ENCODE measurements at places on chromosomes 1 and 21. TPM values are rescaled to one million over a fixed set of nuclear protein-coding genes. Genes with fewer than 3 reads are reported as not detected.

DNA sequence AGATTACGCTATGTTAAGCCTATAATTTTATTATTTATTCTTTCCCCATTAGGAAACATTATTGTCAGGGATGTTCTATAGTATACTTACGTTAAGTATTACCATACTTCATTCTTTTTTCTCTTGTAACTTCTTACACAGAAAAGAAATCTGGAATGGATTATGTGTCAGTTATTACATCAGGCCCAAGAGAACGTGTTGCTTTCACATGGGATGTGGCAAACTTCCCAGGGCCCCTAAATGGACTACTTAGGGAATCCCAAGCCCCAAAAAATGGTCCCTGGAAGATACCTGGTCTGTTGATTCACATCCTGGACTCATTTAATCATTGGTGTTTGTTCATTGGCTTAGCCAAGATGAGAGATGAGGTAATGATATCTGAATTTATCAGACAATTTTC is 249.8 kb downstream of the NRIP1 start:
- DNase-seq: no peak

GRCh38 chr1:168656485-168656884 is 72.5 kb downstream of the DPT start:
- no peak for DNase-seq

DNA sequence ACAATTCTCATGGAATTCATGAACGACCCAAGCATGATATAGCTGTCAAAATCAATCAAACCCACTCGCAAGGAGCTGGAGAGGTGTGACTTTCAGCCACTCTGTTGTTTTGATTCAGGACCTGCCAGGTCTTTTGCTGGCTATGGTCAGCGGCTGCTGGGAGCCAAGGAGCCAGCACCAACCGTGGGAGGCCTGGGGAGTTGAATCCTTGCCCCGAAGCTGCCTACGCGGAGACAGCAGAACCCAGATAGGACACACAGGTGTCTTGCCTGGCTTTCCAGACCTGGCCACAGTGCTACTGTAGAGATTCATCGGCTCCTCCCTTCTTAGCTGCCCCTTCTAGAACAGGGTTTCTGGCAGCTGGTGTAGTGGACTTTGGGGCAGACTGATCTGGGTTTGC is 42.7 kb downstream of the ZSCAN20 start:
- DNase-seq: no peak

- no peak for DNase-seq
These were observed 21.6 kb downstream of the TNN start for GRCh38 chr1:175089136-175089718.

GRCh38 chr1:17581389-17582123 is 42.1 kb downstream of the ARHGEF10L start:
- no peak for DNase-seq

DNA sequence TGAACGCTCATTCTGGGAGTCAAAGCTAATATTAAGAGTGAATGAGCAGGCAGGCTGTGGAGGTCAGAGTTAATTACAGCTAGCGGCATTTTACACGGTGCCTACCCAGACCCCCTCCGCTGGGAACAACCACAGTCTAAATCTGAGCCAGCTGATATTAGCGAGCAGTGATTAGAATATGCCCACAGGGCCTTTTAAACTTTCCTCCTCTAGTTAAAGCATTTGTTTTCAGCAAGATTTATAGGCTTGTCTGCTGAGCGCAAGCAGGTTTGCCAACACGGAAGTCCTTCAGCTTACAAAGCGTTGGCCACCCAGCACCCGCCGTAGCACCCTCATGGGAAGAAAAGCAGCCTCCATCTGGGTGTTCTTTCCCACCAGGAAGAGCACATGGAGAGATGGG is 72.1 kb downstream of the LMX1A start:
- no peak for DNase-seq

GRCh38 chr1:182113879-182114626 is 52.5 kb upstream of the ZNF648 start:
- DNase-seq: no peak

DNA sequence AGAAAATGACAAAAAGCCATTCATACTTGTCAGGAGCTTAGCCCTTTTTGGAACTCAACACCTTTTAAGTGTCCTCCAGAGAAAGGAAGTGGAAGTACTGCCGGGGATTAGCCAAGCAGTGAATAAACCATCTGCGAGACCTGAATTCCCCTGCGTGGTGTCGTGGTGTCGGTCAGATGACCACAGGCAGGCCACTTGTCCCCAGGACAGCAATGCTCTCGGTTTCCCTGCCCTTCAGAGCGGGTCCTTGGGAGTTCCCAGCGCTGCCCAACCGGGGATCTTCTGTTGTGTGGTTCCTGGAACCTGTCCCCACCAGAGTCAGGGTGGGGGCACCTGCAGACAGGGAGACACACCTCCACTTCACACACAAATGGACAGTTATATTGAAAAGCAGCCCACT is 9.2 kb downstream of the GPR157 start:
- peak; percentile 82 for DNase-seq

GRCh38 chr1:82565546-82565945 is 764.8 kb downstream of the ADGRL2 start:
- no peak for DNase-seq

GRCh38 chr1:204468206-204468605 is 26.4 kb downstream of the PIK3C2B start:
- peak; percentile 30 for DNase-seq

DNA sequence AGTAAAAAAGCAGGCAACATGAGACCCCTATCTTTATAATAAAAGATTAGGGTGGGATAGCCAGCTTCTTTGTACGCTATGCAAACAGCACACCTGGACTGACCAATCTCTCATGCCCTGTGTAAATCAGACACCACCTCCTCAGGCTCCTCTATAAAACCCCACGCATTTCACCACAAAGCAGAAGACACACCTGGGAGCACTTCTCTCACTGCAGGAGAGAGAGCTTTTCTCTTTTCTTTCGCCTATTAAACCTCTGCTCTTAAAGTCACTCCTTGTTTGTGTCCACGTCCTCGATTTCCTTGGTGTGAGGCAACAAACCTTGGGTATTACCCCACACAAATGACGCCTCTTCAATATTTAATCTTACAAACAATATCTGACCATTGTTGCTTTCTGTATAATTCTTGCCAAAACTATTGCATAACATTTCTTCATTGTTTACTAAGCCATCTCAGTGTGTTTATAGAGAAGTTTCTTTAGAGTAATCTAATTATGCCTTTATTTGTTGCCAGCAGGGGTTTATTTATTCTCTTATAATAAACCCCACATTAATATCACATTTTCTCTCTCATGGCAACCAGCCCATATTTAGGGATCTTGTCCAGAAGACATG is 31.6 kb upstream of the NUF2 start:
- no peak for DNase-seq

DNA sequence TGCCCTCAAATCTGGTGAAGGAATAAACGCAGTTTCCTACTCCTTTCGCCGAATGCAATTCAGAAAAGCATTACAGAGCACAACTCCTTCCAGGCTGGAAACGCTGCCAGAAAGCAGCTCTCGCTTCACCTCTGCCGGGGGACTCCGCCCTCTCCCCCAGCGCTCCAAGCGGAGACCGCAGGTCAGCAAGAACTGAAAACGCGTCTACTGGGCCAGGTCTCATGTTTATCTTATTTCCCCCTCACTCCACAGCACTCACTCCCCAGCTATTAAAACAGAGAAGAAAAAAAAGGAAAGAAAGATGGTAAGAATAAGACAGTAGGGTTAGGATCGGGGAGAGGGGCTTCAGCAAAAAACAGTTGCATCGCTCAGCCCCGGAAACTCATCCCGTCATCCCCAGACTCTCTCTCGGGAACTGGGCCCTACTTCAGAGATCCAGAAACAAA is 833 bp upstream of the RCOR3 start:
- no peak for DNase-seq

GRCh38 chr1:198157847-198158725 is 1.3 kb downstream of the NEK7 start:
- DNase-seq: no peak

GRCh38 chr1:32100359-32100758 is 7.5 kb upstream of the KPNA6 start:
- DNase-seq: no peak

- DNase-seq: no peak
These were observed 300.4 kb downstream of the PTPRC start for GRCh38 chr1:198939286-198939685.

GRCh38 chr1:1911350-1912041 is 3.6 kb upstream of the CALML6 start:
- no peak for DNase-seq

- no peak for DNase-seq
These were observed 135.1 kb upstream of the PTGFR start for GRCh38 chr1:78355656-78356055.

DNA sequence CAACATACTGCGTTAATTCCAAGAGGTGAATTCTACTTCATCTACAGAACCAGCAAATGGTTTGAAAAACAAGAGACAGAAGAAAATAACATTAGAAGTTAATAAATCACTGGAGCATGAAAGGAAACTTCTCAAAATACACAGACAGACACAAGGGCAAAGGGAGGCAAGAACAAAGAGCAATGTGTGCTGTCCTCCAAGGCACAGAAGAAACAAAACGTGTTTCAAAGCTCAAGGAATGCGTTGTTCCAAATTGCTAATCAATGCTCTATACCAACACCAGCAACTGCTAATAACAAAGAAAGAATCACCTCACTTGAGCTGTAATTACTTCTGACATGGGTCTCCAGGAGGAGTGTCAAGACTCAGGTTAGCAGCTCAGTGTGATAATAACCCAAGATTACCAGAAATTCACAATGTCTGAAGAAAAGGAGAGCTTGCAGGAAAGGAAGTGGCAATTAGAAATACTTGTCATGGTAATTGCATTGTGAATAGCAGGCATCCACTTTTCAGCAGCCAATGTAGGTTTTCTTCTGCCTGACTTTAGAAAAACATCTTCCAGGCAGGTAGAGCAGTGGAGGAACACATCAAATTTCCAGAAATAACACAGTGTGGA is 175.4 kb downstream of the SEC16B start:
- DNase-seq: no peak

DNA sequence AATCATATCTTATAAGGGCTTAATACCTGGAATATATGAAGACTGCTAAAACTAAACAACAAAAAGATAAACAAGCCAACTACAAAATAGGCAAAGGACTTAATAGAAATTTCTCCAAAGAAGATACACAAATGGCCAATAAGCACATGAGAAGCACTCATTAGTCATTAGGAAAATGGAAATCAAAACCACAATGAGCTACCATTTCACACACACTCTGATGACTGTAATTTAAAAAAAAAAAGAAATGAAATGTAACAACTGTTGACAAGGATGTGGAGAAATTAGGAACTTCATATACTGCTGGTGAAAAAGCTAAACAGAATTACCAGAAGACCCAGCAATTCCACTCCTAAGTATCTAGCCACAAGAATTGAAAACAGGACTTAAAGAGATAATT is 374.2 kb upstream of the ZP4 start:
- no peak for DNase-seq

DNA sequence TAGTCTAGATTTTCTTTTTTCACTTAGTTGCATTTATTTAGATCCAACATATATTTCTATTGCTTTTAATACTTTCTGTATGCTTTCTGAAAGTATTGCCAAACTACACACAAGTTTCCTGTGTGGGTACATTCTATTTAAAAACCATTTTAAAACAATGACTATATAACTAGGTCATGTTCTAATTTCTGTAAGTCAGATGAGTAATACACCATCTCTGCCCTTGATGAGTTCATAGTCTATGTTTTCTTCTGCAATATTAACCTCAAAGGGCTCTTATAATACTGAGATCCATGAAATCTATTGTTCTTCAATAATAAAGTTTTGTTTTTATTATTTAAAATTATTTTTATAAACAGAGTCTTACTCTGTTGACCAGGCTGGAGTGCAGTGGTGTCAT is 68.3 kb downstream of the RNASEL start:
- no peak for DNase-seq

DNA sequence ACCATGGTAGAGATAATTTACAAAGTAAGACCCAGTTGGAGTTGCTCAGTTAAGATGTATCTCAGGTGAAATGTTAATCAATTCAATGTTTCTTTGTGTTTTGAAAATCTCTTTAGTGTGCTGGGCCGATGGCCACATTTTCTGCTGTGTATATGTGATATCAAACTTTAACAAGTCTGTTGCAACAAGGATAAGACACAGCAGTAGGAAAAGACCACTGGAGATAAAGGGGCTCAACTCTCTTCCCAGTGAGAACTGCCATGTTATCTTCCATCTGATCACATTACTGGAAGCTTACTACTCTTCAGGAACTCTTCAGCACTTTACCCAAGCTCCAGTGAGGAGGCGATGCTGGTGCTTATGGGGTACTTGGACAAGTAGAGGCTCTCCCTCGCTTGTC is 227.7 kb downstream of the NFIA start:
- DNase-seq: no peak

DNA sequence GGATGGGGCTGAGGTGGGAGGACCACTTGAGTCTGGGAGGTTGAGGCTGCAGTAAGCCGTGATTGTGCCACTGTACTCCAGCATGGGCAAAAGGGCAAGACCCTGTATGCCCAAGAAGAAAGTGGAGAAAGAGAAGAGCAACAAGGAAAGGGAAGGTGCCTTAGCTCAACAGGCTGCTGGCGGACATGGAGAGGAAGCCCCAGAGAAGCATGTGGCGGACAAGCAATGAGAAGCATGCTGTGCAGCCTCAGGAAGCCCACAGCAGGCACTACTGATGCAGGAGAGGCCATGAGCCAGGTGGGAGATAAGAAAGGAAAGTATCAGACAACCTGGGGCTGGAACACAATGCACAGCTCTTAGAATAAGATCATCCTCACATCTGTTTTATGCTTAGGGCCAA is 32.6 kb upstream of the GNG4 start:
- no peak for DNase-seq

GRCh38 chr1:207750631-207751305 is 1.1 kb upstream of the CD46 start:
- no peak for DNase-seq

CD247 gene
- total RNA-seq: not detected

PPM1J gene
- total RNA-seq: 0.59 TPM

GBP3 gene
- total RNA-seq: 14.3 TPM

CYP2J2 gene
- 0.22 TPM for total RNA-seq

RGSL1 gene
- total RNA-seq: not detected

FCGR1A gene
- total RNA-seq: not detected

ITGB2 gene
- 1.4 TPM for total RNA-seq

CLDN17 gene
- total RNA-seq: not detected

Measured in chondrocyte (in vitro differentiated cells).